ENCODE measurements at places on chromosomes 13 and 19.

GRCh38 chr13:76937281-76937820, 11.0 kb upstream of the ACOD1 start:
- peak; percentile 27 for DNase-seq

- peak; percentile 66 for DNase-seq
These were observed 1.4 kb upstream of the PRKD2 start for GRCh38 chr19:46718157-46718933.

- no peak for DNase-seq
These were observed 1192.2 kb downstream of the PCDH17 start for GRCh38 chr13:58823701-58824100.

- DNase-seq, result no peak
These were observed 128.8 kb upstream of the GJB6 start for GRCh38 chr13:20360835-20361412.

DNA sequence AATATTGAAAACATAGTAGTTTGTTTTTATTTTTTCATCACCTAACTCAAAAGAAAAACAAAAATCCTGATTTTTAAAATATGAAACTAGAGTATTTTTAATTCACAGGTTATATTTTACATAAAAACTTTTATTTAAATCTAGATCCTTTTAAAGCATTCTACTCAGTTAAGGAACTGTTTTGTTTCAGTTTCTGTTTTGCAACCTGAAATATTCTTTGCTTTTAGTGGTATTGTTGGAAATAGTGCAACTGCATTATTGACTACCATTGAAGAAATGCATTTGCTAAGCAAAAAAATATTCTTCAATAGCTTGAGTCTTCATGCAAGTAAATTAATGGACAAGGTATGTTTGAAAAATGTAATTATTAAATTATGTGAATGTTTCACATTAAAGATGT, 43.8 kb downstream of the COG6 start:
- DNase-seq, result no peak

- DNase-seq, result peak; percentile 24
These were observed 87.4 kb upstream of the UBL3 start for GRCh38 chr13:29937841-29938240.

DNA sequence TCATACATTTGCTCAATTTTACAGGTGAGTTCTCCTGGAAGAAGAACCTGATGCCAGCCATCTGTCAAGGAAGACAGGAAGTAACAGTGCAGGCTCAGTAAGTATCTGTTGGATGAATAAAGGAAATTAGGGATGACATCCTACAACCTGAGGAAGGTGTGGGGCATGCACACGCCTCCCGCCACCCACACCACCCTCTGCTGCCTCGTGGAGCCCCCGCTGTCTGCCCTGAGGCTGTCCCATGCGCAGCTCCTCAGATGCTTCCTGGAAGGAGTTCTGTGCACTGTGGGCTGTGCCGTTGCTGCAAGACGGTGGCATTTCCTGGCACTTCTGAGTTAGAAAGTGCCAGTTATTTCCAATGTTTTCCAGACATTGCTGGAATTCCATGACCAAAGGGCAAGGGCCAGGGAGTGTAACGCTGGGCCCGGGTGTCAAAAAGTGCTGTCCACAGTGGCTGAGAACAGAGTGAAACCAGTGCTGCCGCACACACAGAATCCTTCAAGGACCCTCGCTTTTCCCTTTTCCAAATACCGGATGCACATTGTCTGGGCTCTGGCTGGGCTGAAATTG, 4.2 kb upstream of the TEX29 start:
- no peak for DNase-seq

- peak; percentile 89 for DNase-seq
These were observed 24.2 kb upstream of the TTYH1 start for GRCh38 chr19:54390942-54391577.

DNA sequence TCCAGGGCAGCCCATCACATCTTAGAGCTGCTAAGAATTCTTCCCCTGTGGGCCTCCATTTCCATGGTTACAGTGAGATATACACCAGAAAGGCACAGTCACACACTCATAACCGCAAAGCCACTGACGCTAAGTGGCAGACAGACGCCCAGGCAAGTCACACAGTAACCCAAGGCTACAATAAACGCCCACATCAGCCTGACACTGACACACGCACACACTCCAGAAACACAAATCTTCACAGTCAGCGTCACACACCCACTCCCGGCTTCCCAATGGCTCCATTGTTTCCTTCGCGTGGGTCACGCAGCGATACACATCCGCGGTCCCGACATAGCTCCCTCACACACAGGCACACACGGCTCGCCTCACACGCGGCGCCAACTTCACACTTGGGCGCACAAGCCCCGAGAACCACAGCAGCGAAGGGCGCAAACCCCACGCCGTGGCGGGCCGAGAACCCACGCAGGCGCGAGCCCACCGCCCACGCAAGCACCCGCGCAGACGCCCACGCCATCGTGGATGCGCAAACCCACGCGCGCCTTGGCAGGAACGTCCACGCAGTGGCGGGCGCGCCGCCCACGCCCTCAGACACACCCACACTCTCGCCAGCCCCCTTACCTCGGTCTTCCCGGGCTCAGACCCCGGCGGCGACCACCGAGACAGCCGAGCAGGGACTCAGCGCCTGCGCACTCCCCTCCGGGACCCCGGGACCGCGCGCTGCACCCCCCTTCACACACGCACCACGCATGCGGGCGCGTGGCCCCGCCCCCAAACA, at the start of gene ZNF667:
Gene ZNF667, minus strand, starts transcription at position 695 of the 778 bp plus-strand sequence. CDS start 14,975 bp downstream, outside the sequence.
- DNase-seq, result no peak

DNA sequence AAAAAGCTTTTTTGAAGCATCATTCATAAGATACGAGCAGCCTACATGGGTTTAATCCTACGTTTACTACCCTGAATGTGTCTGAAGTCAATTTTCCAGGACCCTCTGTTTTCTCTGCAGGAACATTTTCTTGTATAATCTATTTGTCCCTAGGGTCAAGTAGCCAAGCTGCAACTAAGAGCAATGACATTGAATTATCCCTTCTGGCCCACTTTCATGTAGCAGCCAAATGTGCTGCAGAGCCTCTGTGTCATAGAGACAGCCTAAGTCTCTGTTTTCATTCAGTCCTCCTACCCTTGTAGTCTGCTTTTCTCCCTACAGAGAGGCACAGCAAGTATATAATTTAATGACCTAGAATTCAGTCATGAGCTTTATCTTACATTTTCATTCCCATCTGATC, 82.1 kb downstream of the ZAR1L start:
- no peak for DNase-seq

- peak; percentile 58 for DNase-seq
These were observed 84.3 kb downstream of the IER2 start for GRCh38 chr19:13234518-13234917.

DNA sequence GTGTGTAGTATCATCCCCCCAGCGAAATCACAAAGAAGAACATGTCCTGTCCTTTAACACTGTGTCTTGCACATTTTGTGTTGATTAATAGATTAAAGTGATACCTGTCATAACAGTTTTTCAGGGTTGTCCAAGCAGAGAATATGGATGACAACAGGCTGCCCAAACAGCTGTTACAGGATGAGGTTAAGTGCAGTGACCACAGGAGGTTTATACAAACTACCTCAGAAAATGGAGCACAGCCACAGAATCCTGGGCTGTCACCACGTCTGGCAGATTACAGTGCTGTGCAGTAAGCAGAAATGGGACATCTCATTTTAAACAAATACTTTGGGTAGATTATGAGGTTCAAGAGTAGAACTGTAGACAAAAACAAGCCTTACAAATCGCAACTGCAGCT, 575.6 kb downstream of the DCT start:
- no peak for DNase-seq

- DNase-seq, result no peak
These were observed 12.8 kb upstream of the CERS4 start for GRCh38 chr19:8196271-8196927.

DNA sequence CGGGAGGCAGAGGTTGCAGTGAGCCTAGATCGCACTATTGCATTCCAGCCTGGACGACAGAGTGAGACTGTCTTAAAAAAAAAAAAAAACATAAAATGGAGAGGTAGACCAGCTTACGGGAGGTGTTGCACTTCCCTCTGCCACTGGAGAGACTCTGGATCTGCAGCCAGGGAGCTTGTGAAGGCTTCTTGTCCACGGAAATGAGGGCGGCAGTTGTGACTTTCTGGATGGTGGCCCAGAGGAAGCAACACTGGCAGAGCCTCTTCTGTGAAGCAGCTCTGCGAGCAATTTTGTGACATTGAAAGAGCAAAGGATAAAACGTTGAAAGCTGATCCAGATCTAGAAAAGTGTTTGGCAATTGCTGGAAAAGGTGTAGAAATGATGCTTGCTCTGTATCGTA, 10.4 kb downstream of the SPINT2 start:
- no peak for DNase-seq

DNA sequence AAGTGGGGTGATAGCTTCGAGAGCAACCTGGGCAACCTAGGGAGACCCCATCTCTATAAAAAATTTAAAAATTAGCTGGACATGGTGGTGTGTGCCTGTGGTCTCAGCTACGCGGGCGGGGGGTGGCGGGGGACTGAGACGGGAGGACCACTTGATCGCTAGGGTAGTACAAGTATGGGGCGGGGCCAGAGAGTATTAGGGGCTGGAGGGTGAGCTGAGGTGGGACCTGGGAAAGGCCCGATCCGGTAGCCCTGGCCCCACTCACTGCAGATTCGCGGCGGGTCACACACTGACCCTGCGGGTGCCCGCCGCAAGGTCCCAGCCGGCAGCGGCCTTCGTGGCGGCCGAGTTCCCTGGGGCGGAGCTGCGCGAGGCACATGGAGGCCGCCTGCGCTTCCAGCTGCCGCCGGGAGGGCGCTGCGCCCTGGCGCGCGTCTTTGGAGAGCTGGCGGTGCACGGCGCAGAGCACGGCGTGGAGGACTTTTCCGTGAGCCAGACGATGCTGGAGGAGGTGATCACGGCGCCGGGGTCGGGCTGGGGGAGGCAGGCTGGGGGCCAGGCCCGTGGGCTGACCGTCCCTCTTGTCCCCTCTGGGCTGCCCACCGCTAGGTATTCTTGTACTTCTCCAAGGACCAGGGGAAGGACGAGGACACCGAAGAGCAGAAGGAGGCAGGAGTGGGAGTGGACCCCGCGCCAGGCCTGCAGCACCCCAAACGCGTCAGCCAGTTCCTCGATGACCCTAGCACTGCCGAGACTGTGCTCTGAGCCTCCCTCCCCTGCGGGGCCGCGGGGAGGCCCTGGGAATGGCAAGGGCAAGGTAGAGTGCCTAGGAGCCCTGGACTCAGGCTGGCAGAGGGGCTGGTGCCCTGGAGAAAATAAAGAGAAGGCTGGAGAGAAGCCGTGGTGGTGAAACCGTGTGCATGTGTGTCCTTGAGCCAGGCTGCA, 2.0 kb upstream of the ARHGAP45 start:
- DNase-seq, result peak; percentile 76
